ENCODE measurements at places on chromosomes 3 and 15. TPM values are rescaled to one million over a fixed set of nuclear protein-coding genes. Genes with fewer than 3 reads are reported as not detected.

GRCh38 chr3:16923112-16923511 lies 38.4 kb downstream of the PLCL2 start:
- peaks cover 31% of the 10 kb centered on the region for H3K4me1 ChIP-seq
- no peak for DNase-seq
- H3K27ac ChIP-seq, result no peak overlapping the region
- H3K27me3 ChIP-seq, result no peaks in the 10 kb centered on the region

DNA sequence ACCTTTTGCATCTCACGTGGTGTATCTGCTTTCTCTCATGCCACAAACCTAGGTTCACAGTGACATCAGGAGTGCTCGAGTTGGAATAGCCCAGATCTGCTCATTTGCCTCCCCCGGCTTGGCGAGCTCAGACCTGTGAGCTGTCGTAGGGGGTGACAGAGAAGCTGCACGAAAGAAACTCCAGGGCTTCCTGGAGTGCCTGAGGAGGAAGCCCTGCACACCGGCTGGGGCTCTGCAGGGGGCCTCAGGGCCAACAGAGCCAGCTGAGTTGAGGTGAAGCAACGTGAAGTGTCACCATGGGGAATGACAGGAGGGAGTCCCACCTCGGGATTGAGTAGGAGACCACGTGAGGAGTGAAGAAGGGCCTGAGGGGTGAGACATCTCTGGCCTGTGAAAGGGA lies 62.5 kb downstream of the RPN1 start:
- H3K27me3 ChIP-seq, result peaks cover 8% of the 10 kb centered on the region
- H3K27ac ChIP-seq, result no peak overlapping the region
- H3K4me3 ChIP-seq, result no peak overlapping the region
- no peaks in the 10 kb centered on the region for H3K36me3 ChIP-seq
- DNase-seq, result no peak

DNA sequence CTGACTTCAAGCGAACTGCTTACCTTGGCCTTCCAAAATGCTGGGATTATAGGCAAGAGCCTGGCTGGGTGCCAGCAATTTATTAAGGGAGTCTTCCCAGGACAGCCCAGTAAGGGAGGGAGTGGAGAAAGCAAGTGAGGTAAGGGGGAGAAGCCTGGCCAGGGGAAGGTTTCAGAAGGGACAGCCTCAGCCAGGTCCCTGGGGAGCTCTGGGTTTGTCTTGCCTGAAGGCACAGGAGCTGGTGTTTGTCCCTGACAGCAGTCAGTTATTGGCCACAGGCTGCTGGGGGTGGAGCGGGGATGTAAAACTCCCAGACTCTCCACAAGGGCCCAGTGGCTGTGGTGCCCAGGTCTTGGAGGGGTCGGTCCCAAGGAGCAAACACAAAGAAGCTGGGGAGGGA lies 33.0 kb upstream of the CDCP1 start:
- no peaks in the 10 kb centered on the region for H3K36me3 ChIP-seq
- no peak overlapping the region for H3K4me3 ChIP-seq

GRCh38 chr3:132083583-132084279 lies 48.9 kb upstream of the CPNE4 start:
- H3K4me3 ChIP-seq, result no peak overlapping the region
- H3K4me1 ChIP-seq, result no peaks in the 10 kb centered on the region
- no peaks in the 10 kb centered on the region for H3K36me3 ChIP-seq
- no peak for DNase-seq

DNA sequence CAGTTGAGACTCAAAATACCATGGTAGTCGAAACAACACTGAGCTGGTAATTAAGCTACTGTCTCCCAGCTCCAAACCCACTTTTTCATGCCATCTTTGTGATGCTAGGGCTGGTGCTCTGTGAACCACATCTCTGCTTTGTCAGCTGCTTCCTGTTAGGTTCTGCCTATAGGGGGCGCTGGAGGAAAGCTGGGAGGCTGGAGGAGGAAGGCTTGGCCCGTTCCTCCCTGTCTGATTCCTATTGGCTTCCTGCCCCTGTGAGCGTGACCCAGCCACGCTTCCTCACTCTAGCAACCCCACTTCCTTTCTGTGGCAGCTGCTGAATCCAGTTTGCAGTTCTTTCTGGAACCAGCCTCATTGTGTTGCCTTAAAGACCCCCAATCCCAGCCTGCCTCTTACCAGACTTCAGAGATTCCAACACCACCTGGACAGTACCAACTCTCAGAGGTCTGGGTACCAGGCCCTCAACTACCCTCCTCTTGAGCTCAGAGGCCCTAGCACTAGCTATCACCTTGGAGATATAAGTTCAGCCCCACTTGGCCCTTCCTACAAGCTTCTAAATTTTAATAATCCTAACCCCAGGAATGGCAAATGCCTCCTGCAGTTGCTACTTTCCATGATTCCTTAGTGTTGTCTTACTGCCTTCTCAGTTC lies 120.9 kb downstream of the ERC2 start:
- no peak overlapping the region for H3K27ac ChIP-seq
- H3K36me3 ChIP-seq, result no peaks in the 10 kb centered on the region
- no peak overlapping the region for H3K4me3 ChIP-seq
- peaks cover 6% of the 10 kb centered on the region for H3K27me3 ChIP-seq
- peak; percentile 28 for DNase-seq
- H3K4me1 ChIP-seq, result no peaks in the 10 kb centered on the region

DNA sequence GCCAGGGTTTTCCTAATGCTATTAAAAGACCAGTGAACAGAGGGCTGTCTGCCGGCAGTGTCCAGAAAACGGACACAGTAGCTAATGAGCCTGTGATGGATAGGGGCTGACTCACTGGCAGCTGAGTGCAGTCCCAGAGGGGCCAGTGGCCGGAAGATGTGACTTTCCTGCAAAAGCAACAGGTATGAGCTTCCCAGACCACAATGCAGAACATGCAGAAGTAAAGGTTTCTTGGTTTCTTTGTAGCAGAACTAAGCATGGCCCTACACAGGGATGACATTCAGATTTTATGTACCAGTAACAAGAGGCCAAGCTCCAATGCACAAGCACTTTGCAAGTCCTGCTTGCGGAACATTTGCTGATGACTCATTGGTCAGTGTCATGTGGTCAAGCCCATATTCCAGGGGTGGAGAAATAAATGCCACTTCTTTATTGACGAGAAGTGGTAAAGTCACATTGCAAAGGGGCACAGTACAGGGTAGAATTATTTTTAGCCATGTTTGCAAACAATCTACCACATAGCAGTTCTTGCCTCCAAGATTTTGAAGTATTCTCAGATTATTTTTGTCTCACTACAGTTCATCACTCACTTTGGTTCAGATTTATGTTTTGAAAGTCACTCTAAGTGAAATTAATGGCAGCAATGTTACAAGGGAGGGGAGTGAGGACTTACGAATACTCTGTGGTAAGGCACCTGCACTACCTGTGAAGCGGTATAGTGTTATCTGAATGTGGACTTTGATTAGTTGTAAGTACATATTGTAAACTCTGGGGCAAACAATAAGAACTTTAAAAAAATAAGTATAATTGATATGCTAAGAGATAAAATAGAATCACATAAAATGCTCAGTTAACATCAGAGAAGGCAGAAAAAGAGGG lies 263.3 kb downstream of the ABHD5 start:
- DNase-seq, result no peak
- H3K4me1 ChIP-seq, result peaks cover 8% of the 10 kb centered on the region
- H3K36me3 ChIP-seq, result no peaks in the 10 kb centered on the region
- H3K4me3 ChIP-seq, result no peak overlapping the region

GRCh38 chr3:41018855-41019254 lies 180.4 kb upstream of the CTNNB1 start:
- H3K27ac ChIP-seq, result no peak overlapping the region
- no peaks in the 10 kb centered on the region for H3K4me1 ChIP-seq
- no peak for DNase-seq

DNA sequence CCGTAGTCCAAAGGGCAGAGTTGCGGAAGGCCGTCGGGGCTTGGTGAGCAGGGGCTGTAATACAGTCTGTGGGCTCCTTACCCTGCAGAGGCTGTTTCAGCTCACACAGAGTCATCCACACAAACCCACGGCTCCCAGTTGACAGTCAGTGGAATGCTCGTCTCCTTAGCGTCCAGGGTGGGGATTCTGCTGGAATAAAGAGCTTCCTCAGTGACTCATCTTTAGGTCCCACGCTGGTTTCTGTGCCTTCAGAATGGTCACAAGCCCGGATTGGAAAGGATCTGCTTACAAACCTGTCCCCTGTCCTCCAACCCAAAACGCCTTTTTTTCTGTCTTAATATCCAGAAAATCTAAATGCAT lies 201.3 kb upstream of the TPM1 start:
- no peaks in the 10 kb centered on the region for H3K4me1 ChIP-seq
- no peak for DNase-seq
- no peak overlapping the region for H3K27ac ChIP-seq

- no peak overlapping the region for H3K27ac ChIP-seq
- peaks cover 7% of the 10 kb centered on the region for H3K27me3 ChIP-seq
- DNase-seq, result no peak
- H3K4me3 ChIP-seq, result no peak overlapping the region
- no peaks in the 10 kb centered on the region for H3K36me3 ChIP-seq
Measured at GRCh38 chr3:133758964-133759739, 13.0 kb downstream of the TF start.

- peak; percentile 38 for DNase-seq
- peaks cover 30% of the 10 kb centered on the region for H3K4me1 ChIP-seq
- no peaks in the 10 kb centered on the region for H3K27me3 ChIP-seq
- peak overlapping the region; percentile 80 for H3K4me3 ChIP-seq
Measured at GRCh38 chr15:58410353-58410752, 21.4 kb upstream of the LIPC start.

- H3K36me3 ChIP-seq, result no peaks in the 10 kb centered on the region
- no peak for DNase-seq
- H3K4me1 ChIP-seq, result no peaks in the 10 kb centered on the region
- no peak overlapping the region for H3K4me3 ChIP-seq
Measured at GRCh38 chr3:109257269-109257668, 59.0 kb downstream of the DPPA2 start.

GRCh38 chr15:75646112-75646943 lies 1.4 kb upstream of the SNX33 start:
- no peaks in the 10 kb centered on the region for H3K27me3 ChIP-seq
- peak overlapping the region; percentile 87 for H3K4me3 ChIP-seq
- H3K27ac ChIP-seq, result peak overlapping the region; percentile 40
- no peaks in the 10 kb centered on the region for H3K36me3 ChIP-seq
- peaks cover 23% of the 10 kb centered on the region for H3K4me1 ChIP-seq
- DNase-seq, result no peak

GRCh38 chr15:31035610-31036009 lies 44.2 kb upstream of the MTMR10 start:
- no peak for DNase-seq
- no peak overlapping the region for H3K27ac ChIP-seq

DNA sequence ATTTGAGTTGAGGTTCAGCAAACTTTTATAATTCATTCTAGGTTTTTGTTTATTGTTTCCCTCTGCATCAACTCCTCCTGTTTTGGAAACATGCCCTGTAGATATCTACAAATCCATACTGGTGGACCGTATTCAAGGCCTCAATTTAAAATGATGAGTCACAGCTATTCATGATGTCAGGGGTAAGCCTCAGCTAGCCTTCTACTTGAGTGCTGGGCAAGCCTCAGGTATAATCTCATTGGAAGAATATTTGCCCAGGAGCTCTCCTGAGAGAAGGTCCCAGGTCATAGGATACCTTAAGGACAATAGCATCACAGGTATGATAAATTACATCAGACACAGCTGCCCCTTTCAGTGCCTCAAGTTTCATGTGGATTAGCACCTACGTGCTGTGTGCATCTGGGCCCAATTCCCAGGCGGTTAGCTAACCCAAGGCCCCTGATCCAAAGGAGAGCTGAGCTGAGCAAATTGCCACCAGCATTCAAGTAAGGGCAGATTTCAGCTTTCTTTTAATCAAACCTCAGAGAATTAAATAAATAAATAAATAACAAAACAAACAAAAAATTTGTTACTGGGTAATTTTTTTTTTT lies 87.5 kb downstream of the KCNMB2 start:
- H3K27ac ChIP-seq, result no peak overlapping the region
- H3K27me3 ChIP-seq, result no peaks in the 10 kb centered on the region
- H3K4me1 ChIP-seq, result no peaks in the 10 kb centered on the region
- DNase-seq, result no peak

DNA sequence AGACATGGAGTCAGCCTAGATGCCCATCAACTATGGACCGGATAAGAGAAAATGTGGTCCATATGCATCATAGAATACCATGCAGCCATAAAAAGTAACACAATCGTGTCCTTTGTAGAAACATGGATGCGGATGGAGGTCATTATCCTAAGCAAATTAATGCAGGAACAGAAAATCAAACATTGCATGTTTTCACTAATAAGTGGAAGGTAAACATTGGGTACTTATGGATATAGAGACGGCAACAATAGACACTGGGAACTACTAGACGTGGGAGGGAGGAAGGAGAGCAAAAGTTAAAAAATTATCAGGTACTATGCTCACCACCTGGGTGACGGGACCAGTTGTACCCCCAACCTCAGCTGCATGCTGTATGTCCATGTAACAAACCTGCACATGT lies 2.5 kb downstream of the PLD1 start:
- no peaks in the 10 kb centered on the region for H3K36me3 ChIP-seq
- no peak overlapping the region for H3K4me3 ChIP-seq
- no peak overlapping the region for H3K27ac ChIP-seq
- no peak for DNase-seq
- H3K27me3 ChIP-seq, result peaks cover 47% of the 10 kb centered on the region

- peaks cover 25% of the 10 kb centered on the region for H3K36me3 ChIP-seq
- H3K4me1 ChIP-seq, result no peaks in the 10 kb centered on the region
- DNase-seq, result no peak
- no peaks in the 10 kb centered on the region for H3K27me3 ChIP-seq
- no peak overlapping the region for H3K4me3 ChIP-seq
Measured at GRCh38 chr15:90966262-90966661, 11.6 kb downstream of the RCCD1 start.

DNA sequence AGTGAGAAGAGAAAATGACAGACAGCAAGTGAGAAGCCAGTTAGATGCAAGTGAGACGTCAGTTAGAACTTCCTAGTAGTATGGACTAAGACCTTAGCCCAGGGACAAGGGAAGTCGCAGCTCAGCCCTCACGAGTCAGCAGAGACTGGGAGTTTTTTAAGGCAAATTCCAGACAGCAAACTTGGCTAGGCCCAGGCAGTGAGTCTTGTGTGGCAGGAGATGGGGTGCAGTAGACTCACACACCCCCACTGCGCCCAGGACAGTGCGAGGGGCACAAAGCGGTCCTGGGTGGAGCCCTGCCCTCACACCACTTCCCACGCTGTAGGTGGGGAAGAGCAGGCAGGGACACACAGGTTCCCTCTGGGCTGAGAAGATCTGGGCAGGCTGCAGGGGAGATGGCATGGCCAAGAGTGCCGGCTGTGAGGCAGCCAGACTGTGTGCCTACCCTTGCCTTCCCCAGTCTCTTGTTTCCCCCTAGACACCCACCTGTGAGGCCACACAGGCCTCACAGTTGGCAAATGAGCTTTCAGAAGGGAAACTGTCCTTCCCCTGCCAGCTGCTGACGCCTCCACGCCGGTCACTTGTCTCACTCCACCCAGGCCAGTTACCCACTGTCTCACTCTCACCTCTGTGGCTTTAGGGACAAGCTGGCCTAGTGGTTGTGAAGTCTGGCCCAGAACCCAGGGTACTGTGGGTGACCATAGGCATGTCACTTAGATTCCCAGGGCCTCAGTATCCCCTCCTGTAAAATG lies 13.7 kb upstream of the PRKCD start:
- no peaks in the 10 kb centered on the region for H3K36me3 ChIP-seq
- H3K4me1 ChIP-seq, result no peaks in the 10 kb centered on the region
- DNase-seq, result no peak
- H3K27ac ChIP-seq, result no peak overlapping the region

C3orf22 gene
- total RNA-seq, result not detected

CCDC13 gene
- total RNA-seq, result not detected

ZNF860 gene
- 0.34 TPM for total RNA-seq

HES1 gene
- 0.14 TPM for total RNA-seq

KNG1 gene
- total RNA-seq, result not detected

POLQ gene
- total RNA-seq, result 20.7 TPM

SERINC4 gene
- total RNA-seq, result 0.08 TPM

HEG1 gene
- total RNA-seq, result 20.7 TPM

ATP8B4 gene
- 3.4 TPM for total RNA-seq

MESP2 gene
- total RNA-seq, result not detected
